ENCODE measurements at places on chromosomes 5 and 9.

- no peak for DNase-seq
Measured at GRCh38 chr9:8745347-8745746, 945.8 kb upstream of the DMAC1 start.

- DNase-seq, result no peak
Measured at GRCh38 chr5:139723986-139724587, 71.5 kb upstream of the PSD2 start.

DNA sequence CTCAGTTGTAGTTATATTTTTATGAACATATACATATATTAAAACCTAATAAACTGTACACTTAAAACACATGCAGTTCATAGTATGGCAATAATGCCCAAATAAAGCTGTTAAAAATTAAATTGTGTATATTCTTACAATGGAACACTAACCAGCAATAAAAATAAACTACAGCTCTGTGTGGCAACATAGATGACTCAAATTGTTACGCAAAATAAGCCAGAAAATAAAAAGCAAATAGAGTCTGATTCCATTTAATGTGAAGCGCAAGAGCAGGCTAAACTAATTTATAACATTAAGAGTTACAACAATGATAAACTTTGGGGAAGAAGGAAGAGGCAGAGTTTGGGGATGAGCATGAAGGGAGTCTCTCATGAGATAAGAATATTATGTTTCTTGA, 597.3 kb downstream of the TLE1 start:
- DNase-seq, result no peak

DNA sequence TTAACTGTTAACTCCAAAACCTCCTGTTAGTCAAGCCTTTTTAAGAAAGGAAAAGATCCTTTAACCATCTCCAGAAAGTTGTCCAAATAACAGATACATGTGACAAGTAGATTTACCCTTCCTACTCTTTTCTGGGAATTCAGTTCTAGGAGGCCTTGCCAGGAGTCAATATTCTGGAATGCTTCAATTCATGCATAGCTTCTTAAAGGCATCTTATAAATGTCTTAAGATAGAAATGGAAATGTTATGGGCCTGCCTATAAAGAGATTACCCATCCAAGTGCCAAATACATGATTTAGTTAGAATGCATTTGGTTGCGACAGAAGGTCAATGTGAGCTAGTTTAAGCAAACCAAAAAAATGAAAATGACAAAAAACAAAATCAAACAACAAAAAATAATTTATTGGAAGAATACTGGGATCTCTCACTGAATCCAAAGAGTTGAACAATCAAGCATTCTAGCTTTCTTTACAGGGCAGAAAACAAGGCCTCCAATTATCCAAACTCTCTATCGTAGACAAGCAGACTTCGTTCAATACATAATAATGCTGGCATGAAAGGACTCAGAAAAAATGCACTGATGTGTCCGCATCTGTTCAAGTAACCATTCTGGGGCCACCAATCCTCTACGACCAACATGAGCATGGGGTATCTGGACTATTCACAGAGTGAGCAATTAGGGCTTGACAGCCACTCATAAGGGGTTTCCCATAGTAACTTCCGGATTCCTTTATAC, 188.6 kb downstream of the CTNND2 start:
- no peak for DNase-seq

DNA sequence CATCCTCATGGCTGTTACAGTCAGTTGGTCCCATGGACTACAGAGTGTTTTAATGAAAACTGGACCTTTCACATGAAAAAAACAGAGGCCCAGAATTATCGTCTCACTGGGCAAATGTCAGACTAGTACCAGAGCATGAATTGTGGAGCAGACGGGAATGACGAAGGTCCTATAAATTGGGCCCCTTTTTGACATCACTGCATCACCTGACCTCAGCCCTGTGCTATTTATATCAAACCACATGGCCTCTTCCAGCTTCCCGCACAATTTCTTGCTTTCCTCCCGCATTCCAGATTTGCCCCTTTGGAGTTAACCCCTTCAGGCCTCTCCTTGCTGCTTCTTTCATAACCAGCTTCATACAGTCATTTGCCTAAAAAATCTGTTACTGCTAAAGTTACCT, 301.7 kb downstream of the ATPSCKMT start:
- DNase-seq, result no peak

GRCh38 chr5:154254896-154255295, 64.4 kb downstream of the GALNT10 start:
- DNase-seq, result no peak

DNA sequence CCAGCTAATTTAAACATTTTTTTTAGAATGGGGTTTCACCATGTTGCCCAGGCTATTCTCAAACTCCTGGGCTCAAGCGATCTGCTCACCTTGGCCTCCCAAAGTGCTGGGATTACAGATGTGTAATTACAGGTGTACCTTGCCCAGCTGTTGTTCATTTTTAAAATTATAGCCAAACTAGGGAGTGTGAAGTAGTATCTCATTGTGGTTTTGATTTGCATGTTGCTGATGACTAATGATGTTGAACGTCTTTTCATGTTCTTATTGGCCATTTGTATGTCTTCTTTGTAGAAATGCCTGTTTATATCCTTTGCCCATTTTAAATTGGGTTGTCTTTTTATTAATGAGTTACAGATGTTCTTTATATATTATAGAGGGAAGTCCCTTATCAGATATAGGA, 31.5 kb downstream of the EHMT1 start:
- no peak for DNase-seq

GRCh38 chr5:19424506-19424905, 563.5 kb downstream of the CDH18 start:
- no peak for DNase-seq

DNA sequence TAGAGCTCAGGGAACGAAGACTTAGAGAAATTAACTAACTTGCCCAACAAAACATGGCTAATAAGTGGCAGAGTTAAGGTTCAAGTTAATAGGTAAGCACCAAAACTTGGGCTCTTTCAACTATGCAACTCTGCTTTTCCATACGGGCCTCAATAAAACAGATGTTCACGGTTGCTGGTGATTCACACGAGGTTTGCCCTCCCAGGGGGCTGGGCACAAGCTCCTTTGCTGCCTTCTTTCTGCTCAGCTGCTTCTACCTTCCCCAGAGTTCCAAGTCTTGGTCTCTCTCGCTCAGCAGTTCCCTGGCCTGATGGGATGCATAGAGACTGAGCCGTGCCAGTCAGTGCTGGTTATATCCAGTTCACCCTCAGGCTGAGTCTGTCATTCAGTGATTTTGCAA, 217.9 kb downstream of the SREK1 start:
- DNase-seq, result no peak

GRCh38 chr9:98118640-98119601, at the start of gene TRIM14:
TSS of gene TRIM14 (minus strand) at chr9:98119222. CDS start at chr9:98119188, 34 bp downstream.
- DNase-seq, result peak; percentile 22

DNA sequence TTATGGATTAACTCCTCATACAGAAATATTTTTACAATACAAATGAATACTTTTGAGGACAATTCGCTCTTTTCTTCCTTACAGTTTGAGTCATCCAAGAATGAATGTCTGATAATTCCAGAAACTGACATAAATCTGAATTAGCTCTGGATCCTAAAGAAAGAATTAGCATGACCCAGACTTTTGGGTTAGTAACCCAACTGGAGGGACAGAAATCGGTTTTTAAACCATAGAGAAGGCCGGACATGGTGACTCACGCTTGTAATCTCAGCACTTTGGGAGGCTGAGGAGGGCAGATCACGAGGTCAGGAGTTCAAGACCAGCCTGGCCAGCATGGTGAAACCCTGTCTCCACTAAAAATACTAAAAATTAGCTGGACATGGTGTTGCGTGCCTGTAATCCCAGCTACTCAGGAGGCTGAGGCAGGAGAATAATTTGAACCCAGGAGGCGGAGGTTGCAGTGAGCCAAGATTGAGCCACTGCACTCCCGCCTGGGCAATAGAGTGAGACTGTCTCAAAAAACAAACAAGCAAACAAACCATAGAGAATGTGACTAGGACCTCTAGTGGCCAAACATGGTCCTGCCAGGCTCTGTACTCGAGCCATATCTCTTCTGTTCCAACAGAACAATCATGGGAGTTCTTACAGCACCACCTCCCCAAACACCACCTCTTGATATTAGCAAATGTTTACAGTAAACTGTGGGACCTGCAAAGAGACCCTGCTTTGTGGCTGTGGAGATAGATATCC, 44.8 kb downstream of the LURAP1L start:
- no peak for DNase-seq

- DNase-seq, result no peak
Measured at GRCh38 chr5:96439477-96440184, 6.6 kb upstream of the PCSK1 start.

GRCh38 chr5:119255571-119256356, 100.1 kb upstream of the TNFAIP8 start:
- DNase-seq, result no peak

DNA sequence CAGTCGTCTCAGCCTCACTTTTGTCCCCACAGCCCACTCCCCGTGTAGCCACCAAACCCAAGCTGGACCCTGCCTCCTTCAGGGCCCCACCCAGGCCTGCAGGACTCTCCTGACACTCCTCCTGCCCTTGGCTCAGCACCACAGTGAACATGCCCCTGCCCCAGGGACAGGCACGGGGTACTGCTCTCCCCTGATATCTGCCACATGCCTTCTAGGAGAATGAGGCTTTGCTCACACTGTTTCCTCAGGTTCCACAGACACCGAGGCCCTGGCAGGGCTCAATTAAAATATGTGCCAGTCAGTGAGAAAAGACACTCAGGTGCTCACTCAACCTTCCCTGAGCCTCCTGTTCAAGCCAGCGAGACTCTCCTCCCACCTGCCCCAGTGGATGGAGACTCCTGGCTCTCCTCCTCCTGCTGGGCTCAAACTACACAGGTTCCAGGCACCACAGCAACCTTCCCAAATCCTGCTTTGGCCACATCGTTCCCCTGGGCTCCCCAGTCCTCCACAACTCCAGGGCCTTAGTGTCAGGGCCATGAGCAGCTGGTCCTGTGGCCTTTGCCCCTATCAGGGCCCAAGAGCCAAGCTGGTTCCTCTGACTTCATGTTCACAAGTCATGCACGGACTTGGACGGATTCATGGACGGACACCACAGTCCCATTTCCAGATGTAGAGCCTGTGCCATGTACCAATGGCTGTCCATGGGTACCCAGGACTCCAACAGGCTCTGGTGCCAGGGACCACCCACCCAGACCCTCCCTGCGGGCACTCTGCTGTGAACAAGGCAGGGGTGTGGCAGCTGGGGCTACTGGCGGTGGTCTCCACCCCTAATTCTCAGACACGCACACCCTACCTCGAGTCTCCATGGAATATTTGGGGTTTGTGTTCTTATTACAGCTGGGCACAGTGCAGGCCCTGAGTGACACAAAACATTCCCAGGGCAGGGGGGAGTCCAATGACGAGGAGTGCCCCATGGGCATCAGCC, 36.6 kb downstream of the BICD2 start:
- DNase-seq, result no peak

DNA sequence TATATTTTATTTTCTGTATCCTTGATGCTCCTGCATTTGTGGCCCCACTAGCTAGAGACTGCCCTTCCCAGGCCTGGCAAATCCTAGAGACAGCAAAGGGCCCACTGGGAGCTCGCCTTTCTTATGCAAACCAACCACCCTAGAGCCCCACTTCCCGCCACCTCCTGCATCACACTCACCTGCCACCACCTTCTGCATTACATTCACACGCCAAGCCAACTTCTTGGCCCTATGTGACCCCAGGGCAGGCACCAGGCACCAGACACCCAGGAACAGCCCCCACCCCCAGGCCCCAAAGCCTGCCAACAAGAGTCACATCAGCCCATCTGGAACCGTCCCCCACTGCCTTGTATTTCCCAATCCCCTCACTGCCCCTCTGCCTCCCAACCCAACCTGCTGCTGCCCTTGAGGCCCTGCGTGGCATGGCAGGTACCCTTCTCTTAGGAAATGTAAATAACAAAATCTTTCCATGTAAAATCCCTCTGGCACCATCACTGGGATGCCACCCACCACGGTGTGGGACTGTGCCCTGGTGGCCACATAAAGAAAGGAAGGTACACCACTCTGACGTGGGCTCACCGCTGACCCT, 22.0 kb downstream of the ROR2 start:
- no peak for DNase-seq

DNA sequence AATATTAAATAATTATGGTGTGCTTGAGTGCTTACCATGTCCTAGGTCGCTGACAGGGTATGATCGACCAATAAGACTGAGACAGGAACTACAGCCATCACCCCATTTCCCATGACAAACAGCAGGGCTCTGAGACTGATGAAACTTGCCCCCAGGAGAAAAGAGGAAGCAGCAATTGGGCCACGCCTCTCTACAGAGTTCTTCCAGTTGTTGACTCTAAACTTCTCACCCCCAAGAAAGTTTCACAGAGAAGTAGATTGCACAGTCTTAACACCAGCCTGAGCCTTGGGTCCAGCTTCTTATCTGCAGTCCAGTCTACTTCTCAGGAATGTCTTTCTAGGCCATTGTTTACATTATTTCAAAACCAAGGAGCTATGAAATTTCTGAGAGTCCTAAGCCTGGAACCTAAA, 182.2 kb upstream of the ANKRD55 start:
- DNase-seq, result peak; percentile 61

DNA sequence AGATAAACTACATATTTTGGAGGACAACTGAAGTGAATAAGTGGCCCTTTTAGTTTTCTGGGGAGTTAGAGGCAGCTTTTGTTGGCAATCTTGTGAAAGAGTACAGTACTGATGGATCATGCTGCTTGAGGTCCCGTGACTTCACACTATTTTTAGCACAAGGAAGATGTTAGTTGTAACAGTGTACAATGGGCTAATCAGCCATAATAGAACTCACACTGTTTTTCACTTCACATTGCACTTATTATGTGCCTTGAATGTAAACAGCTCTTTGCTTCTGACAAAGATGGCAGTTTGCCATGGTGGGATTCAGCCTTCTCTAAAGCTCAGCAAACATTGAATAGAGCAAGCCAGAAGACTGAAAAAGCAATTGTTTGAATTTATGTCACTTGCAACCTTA, 176.7 kb upstream of the ZNF608 start:
- DNase-seq, result no peak
